Stimulated activated CD8-positive, alpha-beta memory T cell treated with anti-CD3 and anti-CD28 coated beads, Interleukin-15, amount 100 ng/mL, for 4 hours (primary cell): ENCODE measurements at places on chromosomes 13 and 19.

DNA sequence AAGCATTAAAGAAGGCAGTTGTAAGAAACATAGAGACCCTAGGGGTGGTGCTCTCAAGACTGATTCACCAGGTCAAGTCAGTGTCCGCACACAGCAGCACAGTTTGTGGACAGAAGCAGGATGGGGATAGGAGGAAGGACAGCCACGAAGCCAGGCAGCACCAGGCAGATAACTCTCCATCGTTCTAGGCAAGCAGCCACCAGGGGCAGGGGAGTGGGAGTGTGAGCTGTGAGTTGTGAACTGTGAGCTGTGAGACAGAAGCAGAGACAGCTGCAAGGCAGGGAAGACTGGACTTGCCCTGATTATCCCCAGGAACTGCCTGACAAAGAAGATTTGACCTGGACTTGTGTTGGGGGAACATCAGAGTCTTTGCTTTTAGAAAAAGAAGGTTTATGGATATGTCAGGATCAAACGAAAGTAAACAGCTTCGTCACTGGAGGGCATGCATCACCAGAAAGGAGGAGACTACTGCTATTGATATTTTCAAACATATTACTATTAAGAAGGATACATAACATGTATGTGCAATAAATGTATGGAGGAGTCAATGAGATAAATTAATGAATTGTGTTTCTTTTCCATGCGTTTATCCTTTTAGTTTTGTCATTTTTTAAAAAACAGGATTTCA is 286.1 kb downstream of the IRS2 start:
- DNase-seq = no peak

DNA sequence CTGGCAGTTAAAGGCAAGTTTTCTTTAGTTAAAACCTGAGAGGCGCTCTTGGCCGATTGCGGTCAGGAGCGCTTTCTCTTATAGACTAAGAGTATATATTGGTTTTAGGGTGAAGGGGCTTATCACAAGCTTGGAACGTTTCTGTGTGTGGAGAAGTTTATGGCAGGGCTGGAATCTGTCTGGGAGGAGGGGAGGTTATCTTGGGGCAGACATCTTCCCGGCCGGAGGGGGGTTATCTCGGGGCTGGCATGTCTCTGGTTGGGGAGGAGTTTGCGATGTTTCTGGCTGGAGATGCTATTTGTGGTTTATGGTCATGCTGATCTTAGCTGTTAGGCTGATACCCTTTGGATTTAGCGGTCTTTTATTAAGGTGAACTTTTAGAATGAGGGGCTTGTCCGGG is 18.3 kb downstream of the KDM4B start:
- DNase-seq = no peak

- no peak for DNase-seq
Observed at GRCh38 chr13:38849315-38849714, 141.3 kb downstream of the STOML3 start.

GRCh38 chr19:28034936-28035335 is 1178.0 kb downstream of the UQCRFS1 start:
- DNase-seq = no peak

- no peak for DNase-seq
Observed at GRCh38 chr19:53908935-53909415, at the start of gene CACNG7. Gene CACNG7 (plus strand): TSS chr19:53909278. CDS start chr19:53912832, 3,554 bp downstream.

- DNase-seq = no peak
Observed at GRCh38 chr13:27086599-27087265, 84.9 kb downstream of the USP12 start.

DNA sequence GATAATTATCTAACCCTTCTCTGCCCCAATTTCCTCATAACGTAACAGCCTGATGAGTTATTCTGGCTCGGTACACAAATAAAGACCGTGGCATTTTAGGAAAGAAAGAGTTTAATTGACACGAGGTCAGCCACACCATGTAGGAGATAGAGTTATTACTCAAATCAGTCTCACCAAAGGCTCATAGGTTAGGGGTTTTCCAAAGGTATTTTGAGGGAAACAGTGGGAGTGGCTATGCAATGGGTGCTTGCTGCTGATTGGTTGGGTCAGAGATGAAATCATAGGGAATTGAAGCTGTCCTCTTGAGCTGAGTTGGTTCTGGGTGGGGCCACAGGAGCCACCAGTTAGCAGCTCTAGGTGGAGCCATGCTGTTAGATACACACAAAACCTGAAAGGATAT is 137.5 kb downstream of the FREM2 start:
- no peak for DNase-seq

DNA sequence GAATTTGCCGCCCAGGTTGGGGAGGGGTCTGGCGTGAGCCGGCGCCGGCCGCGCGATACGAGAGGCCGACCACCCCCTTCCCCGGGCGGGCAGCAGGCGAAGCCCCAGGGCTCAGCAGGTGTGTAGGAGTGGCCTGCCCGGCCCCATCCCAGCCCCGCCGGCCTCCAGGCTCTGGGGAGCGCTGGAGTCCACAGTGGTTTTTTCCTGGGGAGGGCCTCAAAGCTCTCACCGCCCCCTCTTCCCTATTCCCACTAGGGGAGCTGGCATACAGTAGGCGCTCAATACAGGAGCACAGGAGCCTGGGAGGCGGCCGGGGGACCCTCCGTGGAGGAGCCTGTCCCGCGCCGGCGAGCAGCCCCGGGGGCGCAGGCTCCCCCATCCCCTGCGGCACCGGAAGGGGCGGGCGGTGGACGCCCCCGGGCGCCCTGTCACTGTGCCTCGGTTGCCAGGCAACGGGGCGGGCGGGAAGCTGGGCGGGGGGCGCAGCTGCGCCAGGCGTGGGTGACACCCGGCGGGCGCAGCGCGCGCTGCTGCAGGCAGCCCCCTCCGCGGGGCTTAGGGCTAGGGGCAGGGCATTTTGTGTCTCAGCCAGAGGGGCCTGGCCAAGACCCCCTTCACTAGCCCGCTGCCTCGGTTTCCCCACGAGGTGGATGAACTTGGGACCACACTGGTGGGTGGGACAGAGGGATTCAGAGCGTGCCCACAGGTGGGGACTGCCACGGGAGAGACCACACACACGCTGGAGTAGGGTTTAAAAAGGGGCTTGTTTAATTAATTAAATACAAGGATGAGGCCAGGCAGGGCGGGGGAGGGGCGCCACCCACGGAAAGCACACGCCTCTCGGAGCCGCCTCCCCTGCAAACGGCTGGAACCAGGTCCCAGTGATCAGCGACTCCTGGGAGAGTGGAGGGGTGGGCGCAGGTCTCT is 3.6 kb upstream of the REXO1 start:
- peak; percentile 58 for DNase-seq

- no peak for DNase-seq
Observed at GRCh38 chr13:98345107-98345935, 168.3 kb upstream of the RNF113B start.
